DMS 273 treated with DMSO at 0.1 percent for 48 hours (cell line): ENCODE measurements at places on chromosomes 2 and 18.

DNA sequence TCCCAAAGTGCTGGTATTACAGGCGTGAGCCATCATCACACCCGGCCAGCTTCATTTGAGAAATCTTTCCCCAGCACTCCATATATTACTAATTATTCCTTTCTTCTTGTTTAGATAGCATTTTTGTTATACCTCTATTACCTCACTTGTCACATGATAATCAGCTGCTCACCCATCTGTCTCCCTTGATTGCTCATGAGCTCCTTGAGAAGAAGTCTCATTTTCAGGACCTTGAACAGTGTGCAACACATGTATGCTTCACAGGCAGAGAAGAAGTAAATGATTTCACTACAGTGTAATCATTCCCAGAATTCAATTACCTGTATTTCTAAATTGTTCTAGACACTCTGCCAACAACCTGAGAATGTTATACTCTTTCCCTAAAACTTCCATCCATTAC, 6.2 kb downstream of the PAIP2B start:
- DNase-seq, result no peak

DNA sequence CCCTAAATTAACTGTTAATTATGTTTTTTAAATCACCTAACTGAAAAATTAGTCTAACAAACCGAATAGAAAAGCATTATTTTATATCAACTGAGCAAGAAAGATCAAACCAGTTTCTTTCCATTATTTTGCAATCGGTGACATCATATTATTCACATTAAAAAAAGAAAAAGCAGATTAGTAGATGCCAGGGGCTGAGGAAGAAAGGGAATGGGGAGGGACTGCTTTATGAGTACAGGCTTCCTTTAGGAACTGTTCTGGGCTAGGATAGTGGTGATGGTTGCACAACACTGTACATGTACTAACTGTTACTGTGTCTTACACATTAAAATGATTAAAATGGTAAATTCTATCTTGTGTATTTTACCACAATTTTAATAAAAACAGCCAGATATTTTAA, 59.3 kb downstream of the COBLL1 start:
- no peak for DNase-seq

DNA sequence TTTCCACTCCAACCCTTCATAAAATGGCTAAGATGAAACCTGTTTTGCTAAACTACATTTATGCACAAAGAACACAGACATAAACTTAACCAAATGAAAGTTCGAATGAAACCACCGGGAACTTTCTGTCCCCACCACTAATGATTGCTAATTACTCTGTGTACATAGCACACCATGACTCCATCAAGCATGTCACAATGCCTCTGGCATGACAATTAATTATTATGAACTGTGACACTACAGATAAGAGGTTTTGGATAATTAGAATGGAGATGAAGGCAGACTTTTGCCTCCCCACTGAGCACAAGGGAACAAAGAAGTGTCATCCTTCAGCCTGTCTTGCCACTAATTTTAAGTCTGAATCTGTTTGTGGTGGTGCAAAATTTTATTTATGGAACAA, 1.5 kb downstream of the DAPL1 start:
- DNase-seq, result no peak

- no peak for DNase-seq
These were observed 325.6 kb upstream of the TNP1 start for GRCh38 chr2:217185265-217185995.

DNA sequence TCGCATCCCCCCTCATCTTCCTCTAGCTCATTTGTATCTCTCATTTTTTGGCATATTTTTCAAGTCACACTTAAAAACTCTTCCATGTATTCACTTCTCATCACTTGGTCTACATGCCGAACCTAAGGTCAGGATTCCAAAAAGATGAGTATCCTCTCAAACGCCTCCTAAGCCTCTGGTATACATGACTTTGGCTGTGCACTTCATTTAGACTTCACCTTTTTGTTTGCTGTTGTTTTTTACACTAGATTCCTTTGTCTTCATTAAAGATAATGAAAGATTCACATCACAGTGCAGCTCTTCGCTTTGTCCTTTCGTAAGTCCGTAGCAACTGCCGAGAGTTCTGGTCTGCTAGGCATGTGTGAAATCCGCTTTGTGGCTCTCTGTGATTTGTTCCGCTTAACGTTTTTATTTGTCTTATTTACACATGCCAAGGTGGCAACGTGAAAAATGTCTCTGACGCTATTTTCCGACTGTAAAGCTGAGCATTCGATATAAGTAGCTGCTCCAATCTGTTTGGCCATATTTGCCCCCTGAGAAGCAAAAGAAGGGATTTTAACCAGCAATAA, 17.7 kb downstream of the RND3 start:
- DNase-seq, result no peak

GRCh38 chr2:88828397-88829137, 137.1 kb downstream of the RPIA start:
- DNase-seq, result no peak

GRCh38 chr2:28658369-28658768, 93.3 kb upstream of the PPP1CB start:
- DNase-seq, result no peak

GRCh38 chr2:107633580-107634147, 193.0 kb upstream of the RGPD4 start:
- DNase-seq, result no peak

GRCh38 chr2:168295051-168295450, 47.7 kb upstream of the STK39 start:
- DNase-seq, result no peak

- no peak for DNase-seq
These were observed 138.6 kb upstream of the SERTAD2 start for GRCh38 chr2:64792300-64792699.

- no peak for DNase-seq
These were observed 12.5 kb upstream of the PAX8 start for GRCh38 chr2:113291191-113291590.

- no peak for DNase-seq
These were observed 310.2 kb upstream of the GALNT5 start for GRCh38 chr2:156947261-156947660.

DNA sequence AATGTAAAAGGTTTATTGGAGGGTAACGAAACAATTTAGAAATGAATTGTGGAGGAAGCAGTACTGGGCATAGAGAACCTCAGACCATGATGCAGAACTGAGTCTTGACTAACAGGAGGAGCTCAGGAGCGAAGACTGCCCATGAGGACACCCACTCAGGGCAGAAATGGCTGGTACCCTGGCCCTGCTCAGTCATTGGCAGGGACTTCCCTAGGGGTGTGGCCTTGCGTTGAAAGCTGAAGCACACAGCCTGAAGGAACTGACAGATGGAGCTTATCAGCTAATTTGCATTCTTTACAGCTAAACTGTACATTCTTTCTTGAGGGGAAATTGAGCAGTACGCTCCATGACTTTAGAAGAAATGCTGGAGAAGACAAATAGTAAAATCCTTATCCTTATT, 57.1 kb downstream of the PDK1 start:
- peak; percentile 92 for DNase-seq

DNA sequence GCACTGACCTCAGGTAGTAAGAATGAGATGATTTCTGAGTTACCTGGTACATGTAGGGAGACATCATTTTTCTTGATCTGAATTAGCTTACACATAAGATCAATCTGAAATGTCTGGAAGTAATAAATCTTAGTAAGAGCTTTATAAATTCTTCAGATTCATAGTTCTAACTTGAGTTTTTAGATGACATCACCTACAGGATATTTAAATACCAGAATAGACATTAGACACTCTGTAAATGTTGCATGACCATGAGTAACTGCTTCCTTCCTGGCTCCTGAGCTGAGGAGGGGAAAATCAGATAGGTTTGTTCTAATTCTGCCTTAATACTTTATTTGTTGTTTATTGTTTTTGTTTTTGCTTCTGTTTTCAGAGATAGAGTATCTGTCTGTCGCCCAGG, 181.8 kb downstream of the PHLPP1 start:
- DNase-seq, result no peak

DNA sequence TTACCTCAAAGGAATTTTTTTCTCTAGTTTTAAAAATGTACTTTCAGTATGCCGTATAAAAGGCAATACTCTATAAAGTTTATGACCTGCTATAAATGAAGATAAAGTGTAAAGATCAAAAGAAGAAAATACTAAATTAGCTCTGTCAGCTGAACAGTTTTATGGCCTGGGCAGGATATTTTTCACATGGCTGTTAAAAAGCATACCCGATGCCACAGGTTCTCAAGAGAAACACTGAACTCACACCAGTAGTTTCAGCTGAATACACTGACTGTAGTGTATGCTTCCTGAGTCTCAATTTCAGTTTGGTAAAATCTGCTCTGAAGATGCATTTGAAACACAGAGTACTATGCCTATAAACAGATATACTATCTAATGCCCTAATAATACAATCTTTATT, 126.0 kb downstream of the PIGN start:
- DNase-seq, result no peak

DNA sequence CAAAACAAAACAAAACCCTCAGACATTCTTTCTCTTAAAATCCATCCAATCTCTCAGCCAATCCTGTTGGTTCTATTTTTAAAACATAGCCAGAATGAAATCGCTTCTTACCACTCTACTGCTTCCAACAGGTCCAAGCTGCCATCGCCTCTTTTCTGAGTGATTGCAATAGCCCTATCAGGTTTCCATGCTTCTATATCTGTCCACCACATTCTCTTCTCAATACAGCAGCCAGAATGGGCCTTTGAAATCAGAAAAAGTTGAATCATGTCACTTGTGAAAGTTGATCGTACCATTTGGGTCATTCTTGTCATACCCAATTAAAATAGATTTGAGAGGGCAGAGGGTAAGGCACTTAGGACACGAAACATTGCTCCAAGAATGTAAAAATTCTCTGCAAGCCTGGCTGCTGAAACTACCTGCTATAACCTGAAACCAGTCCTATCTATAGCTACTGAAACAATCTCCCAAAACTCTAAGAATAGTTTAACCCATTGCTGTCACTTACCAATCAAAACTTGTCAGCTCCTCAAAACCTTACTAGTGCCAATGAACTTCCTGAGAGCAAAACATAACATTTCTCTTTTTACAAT, 3.3 kb upstream of the MTLN start:
- DNase-seq, result no peak

GRCh38 chr18:74416124-74416523, 41.0 kb downstream of the DIPK1C start:
- DNase-seq, result no peak

DNA sequence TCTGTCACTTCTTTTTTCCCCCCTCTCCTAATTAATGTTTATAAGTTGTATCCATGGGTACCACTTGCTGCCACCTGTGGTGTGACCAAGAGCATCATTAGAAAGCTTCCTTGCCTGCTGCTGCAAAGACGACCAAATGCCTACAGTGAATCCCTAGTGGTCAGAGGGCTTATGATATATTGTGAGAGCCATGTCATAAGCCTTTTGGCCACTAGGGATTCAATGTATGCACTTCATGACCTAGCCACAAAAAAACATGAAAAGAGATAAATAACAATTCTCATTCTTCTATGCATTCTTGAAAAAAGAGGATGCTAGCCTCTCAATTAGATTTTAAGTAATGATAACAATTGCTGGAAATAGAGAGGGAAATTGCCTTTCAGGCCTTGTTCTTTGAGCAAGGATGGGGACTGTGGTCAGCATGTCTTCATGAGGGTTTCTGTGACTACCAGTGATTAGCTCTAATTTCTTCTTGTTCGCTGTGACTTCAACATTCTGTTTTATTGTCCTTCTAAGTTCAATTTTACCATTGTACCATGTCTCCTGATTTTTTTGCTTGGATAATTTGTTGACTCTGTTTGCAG, 435.3 kb downstream of the TGIF1 start:
- DNase-seq, result no peak

GRCh38 chr2:75752828-75753227, 42.1 kb upstream of the GCFC2 start:
- no peak for DNase-seq

DNA sequence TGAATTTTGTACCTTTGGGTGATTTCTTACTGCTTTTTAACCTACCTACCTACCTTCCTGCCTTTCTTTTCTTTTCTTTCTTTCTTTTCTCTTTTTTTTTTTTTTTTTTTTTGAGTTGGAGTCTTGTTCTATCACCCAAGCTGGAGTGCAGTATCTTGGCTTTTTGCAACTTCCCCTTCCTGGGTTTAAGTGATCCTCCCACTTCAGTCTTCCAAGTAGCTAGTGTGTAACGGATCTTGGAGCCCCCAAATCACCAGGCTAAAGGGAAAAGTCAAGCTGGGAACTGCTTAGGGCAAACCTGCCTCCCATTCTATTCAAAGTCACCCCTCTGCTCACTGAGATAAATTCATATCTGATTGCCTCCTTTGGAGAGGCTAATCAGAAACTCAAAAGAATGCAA, 61.3 kb downstream of the DDX18 start:
- no peak for DNase-seq

GRCh38 chr2:237170020-237170419, 84.3 kb downstream of the COPS8 start:
- DNase-seq, result no peak

DNA sequence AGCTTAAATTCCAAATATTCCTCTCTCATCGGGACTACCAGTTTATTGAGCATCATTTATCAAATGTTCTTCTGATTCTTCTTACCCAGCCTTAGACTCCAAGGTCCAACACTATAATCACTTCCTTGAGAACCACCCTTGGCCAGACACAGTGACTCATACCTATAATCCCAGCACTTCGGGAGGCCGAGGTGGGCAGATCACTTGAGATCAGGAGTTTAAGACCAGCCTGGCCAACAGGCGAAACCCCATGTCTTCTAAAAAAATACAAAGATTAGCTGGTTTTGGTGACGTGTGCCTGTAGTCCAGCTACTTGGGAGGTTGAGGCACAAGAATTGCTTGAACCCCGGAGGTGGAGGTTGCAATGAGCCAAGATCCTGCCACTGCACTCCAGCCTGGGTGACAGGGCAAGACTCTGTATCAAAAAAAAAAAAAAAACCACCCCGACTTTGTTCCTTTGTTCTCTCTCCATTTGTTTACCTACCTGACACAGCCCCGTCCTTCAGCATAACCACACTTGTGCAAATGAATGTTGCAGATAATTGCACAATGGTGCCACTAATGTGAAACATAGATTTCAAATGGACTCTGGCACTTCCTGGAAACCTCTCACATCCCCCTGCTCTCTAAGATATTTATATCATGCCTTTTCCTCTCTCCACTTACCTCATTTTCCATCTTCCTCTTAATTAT, 38.9 kb upstream of the LPIN2 start:
- no peak for DNase-seq

- no peak for DNase-seq
These were observed 205.6 kb downstream of the ARHGAP15 start for GRCh38 chr2:143334837-143335236.

- peak; percentile 39 for DNase-seq
These were observed at the start of gene HNMT for GRCh38 chr2:137964066-137964858. TSS of gene HNMT (plus strand) at chr2:137964473. CDS start at chr2:137964492, 19 bp downstream.
